ENCODE measurements at places on chromosomes 1 and 21.

GRCh38 chr21:16046656-16047330 lies 317.0 kb downstream of the USP25 start:
- no peak for DNase-seq

DNA sequence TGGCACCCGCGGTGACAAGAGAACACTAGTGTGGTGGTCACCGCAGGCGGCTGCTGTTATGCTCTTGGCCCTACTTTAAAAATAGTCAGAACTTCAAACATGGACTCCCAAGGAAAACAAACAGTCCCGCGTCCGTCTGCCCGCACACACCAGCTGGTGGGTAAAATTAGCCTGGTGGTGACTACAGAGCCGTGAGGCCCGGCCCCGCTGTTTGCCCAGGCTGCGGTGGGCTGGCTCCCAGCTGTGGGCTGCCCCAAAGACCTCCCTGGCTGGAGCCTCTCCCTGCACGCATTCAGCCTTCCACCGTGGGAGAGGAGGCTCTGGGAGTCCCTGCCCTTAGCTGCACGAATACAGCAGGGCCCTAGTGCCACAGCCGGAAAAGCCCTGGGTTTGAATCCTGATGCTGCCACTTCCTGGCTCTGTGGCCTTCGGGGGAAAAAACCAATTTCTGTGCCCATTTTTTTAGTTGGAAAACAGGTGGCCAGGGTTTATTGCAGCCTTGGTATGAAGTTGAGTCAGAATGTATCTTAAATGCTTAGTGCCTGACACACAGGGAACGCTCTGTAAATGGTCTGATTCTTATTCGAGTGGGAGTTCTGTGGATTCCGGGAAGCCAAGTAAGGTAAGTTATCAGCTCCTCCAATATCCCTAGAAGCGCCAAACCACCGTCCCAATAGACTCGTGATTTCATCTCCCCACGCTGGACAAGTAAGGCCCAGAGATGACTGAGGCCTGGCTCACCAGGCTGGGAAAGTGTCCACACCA lies 58.2 kb downstream of the ALPL start:
- DNase-seq: no peak

DNA sequence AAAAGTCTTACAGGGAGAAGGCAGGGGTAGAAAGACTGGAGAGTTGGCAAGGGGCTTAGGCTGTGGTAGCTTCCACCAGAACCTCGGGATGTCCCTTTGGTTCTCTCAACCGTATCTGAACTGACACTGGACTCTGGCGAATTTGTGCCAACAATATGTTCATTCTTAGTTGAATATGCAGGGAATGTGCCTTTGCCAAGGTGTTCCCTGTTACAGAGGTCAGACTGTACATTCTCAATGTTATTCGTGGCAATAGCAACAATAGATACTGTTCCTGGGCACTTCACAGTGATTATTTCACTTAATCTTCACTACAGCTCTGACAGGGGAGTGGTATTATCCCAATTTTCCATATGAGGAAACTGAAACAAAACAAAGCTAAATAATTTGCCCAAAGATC lies 51.5 kb upstream of the RAB3GAP2 start:
- DNase-seq: no peak

DNA sequence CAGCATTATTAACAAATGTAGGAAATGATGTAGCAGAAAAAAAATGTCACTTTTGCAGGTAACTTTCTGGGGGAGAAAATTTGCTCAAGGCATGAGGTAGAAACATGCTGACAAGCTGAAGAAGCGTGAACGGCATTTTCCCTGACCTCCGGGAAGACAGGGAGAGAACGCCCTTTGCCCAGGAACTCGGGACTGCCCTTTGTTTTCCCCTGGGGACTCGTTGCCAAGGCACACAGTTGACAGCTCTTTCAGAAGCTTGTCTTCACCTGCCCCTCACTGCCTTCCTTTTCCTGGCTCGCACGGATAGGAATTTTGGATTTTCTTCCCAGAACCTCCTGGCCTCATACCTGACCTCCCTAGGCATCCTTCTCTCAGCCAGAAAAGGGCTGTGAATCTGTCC lies 52.7 kb upstream of the COA6 start:
- no peak for DNase-seq

DNA sequence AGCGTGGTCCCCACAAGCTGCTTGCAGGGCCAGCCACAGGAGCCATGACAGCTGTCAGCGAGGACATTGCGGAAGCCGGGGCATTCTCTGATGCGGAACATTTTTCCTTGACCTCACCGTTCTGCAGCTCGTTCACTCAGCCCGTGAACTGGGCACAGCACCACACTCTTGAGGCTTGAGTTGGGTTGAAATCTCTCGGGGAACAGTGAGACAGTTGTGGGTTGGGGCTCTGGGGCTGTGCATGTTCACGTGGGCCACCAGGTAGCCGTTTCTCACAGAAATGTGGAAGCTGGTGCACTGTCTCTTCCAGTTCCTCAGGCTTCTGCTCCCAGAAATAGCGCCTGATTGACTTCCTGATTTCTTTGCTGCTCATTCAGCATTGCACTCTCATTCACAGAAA lies 69.8 kb downstream of the SPSB1 start:
- no peak for DNase-seq

All from activated CD4-positive, alpha-beta memory T cell treated with anti-CD3 and anti-CD28 coated beads for 36 hours (primary cell).